NCI-H510A (cell line): ENCODE measurements at places on chromosomes 3 and 15.

DNA sequence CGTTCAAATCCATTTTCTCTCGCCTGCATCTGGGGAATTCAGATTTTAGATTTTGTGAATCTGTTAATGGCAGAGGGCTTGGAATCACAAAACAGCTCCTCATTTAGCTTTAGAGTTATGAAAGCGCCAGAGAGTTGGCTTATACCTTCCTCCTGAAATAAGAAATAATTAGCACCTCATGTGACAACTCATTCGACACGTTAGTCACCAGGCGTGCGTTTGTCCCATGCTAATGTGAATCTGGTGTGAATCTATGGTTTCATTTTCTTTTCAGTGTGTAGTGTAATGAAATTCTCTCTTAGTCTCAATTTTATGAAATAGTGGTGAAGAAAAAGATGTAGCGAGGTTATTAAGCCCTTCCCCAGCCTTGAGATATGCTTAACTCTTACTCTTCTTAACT, 89.4 kb downstream of the EDEM1 start:
- no peak for DNase-seq

GRCh38 chr15:92753591-92753990, 98.0 kb upstream of the FAM174B start:
- DNase-seq, result no peak

DNA sequence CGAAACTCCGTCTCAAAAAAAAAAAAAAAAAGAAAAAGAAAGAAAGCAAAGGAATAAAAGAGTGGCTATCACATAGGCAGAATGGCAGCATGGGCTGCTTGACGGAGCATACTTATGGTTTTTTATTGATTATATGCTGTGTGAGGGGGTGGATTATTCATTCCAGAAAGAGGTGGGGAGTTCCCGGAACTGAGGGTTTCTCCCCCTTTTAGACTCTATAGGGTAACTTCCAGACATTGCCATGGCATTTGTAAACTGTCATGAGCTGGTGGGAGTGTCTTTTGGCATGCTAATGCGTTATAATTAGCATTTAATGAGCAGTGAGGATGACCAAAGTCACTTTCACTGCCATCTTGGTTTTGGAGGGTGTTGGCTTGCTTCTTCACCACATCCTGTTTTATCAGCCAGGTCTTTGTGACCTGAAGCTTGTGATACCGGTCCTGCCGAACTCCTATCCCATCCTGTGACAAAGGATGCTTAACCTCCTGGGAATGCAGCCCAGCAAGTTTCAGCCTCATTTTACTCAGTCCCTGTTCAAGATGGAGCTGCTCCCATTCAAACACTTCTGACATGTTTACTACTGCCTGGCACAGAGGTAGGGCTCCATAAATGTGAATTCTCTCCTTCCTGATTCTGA, 15.8 kb upstream of the ABHD17C start:
- no peak for DNase-seq

- DNase-seq, result no peak
Observed at GRCh38 chr3:193909387-193909786, 226.6 kb upstream of the HES1 start.

GRCh38 chr15:41906608-41907007, 12.8 kb upstream of the SPTBN5 start:
- DNase-seq, result no peak

GRCh38 chr15:91632176-91632575, 221.3 kb upstream of the SLCO3A1 start:
- no peak for DNase-seq

DNA sequence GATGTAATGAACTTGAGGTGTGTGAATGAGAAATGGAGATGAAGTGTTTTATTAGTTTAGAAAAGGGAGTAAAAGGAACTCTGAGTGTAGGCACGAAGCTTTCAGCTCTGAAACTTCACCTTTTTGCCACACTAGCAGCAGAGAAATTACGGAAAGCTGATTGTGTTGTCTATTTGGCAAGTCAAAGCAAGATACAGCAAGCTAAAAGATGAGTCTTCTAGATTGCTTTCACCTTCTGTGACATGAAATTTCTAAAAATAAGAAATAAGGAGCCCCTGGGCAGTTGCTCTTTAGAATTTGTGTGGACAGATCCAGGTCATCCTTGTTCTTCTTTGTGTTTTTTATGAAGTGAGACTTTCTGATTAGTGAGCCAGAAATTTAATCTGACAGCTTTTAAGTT, 143.4 kb downstream of the FNDC3B start:
- no peak for DNase-seq

- DNase-seq, result no peak
Observed at GRCh38 chr15:100032358-100033085, 299.3 kb upstream of the LYSMD4 start.

DNA sequence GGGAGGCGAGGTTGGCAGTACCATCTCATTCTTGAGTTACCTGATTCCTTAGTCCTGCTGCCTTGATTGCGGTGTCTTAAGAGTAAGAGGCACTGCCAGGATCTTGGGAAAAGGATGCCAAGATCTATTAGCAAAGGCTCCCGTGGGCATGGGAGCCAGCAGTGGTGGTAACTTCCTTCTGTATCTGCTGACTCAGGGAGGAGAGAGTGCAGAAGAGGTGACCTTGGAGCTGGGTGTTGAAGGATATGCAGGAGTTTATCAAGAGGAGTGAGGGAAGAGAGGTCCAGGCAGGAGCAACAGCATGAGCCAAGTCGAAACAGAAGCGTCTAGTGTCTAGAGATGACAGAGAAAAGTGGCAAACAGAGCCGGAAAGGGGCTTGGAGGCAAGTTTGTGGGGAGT, 4.5 kb downstream of the MESP2 start:
- DNase-seq, result no peak

- no peak for DNase-seq
Observed at GRCh38 chr3:25455441-25456132, 27.5 kb downstream of the RARB start.

- no peak for DNase-seq
Observed at GRCh38 chr15:96326328-96327154, 4.0 kb upstream of the NR2F2 start.

- no peak for DNase-seq
Observed at GRCh38 chr15:100786901-100787566, 92.6 kb upstream of the ALDH1A3 start.
